Naive thymus-derived CD8-positive, alpha-beta T cell (primary cell): ENCODE measurements at places on chromosomes 3 and 15.
A peak's percentile ranks its signal among the peaks of the same experiment; 100 is the strongest.

DNA sequence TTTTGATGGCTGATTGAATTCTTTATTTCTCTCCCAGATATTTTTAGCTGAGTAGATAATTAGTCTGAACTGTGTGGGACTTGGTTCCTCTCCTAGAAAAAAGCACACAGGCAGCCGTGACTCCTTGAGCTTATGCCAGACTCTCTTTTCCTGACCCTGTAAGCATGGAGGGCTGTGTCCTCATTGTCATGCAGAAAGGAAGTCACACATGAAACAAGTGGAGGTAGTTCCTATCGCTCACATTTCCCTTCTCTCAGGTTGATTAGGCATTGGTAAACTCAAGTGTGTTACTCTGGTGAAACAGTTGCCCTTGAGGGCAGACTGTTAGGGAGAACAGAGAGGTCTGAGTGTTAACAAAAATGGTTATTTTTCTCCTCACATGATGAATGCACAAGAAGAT lies 6.3 kb upstream of the RTP4 start:
- DNase-seq = no peak

- no peak for DNase-seq
Observed at GRCh38 chr15:53808058-53808706, 48.7 kb upstream of the WDR72 start.

DNA sequence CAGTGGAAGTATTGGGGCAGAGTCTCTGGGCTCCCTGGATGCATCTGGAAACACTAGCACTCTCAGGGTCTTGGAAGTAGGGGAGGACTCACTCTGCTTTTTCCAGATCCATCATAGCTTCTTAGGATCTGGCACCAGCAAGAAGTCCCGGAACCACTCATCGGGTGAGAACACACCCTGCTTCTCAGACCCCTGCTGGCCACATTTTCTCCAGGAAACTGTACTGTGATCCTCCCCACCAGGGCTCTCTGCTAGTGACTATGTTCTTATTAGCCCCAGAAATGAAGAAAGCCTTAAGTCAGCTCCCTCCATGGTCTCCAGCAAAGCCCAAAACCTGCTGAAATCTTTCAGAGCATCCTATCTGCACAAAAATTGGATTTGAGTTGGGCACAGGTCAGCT lies 197.3 kb upstream of the GADL1 start:
- no peak for DNase-seq

- DNase-seq = no peak
Observed at GRCh38 chr15:65916664-65917406, 47.5 kb downstream of the RAB11A start.

DNA sequence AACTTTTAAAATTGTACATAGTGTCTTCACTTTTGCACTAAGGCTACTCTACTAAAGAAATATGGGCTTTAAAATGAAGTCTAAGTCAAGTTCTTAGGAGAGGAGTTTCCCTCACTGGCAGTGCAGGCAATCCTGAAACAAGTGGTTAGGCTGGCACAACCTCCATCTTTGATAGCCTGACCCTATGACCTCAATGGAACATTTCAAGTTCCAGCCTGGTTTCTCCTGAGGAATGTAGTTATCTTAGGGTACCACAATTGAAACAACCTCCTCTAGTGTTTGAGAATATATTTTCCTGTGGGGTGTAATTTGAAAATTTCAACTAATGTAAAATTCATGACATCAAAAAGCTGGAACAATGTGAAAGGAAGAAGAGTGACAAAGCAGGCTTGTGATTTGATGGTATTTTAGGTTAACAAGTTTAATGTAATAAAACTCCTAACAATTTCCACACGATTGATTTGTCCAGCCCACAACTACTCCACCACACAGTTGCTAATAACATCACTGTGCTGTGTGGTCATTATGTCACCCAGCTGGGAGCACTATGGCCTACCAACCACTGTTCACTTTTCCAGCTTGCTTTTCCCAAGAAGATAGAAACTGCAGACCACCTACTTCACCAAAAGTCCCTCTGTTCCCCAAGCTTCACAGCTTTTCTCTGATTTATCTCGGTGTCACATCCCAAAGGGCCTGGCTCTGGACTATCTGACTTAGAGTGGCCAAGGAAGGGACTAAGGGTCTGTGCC lies 1.8 kb downstream of the WWTR1 start:
- no peak for DNase-seq

DNA sequence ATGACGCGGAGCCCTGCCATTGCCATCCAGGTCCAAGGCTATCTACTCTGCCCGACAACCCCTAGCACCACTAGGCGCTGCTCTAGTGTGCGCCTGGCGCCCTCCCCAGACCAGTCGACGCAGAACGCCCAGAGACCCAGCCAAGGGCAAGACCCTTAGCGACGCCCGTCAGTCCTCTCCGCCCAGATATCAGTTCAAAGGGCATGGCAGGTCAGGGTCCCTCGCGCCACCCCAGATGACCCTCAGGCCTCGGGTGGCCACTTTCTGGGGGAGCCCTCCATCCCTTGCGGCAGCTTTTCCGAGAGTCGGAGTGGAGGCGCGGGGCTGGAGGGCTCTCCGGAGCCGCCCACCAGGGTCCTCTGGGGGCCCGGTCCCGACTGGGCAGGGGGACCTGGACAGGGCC lies 371 bp upstream of the CLSTN2 start:
- no peak for DNase-seq

- no peak for DNase-seq
Observed at GRCh38 chr3:162492446-162493081, 996.0 kb downstream of the OTOL1 start.

DNA sequence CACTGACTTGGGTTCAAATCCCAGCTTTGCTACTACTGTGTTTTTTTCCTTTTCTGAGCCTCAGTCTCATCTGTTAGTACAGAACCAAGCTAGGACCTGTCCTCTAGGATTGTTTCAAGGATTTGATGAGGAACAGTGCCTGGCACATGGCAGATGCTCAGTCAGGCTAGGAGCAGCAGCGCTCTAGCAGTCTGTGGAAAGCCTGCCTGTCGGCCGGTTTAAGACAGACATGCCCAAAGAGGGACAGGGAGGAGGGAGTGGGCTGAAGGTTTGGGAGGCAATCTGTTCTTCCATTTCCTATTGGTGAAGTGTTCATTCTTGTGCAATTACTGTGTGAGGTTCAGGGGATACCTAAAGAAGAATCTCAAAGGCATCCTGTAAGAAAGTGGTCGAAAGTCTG lies 35.1 kb upstream of the RGMA start:
- DNase-seq = no peak

DNA sequence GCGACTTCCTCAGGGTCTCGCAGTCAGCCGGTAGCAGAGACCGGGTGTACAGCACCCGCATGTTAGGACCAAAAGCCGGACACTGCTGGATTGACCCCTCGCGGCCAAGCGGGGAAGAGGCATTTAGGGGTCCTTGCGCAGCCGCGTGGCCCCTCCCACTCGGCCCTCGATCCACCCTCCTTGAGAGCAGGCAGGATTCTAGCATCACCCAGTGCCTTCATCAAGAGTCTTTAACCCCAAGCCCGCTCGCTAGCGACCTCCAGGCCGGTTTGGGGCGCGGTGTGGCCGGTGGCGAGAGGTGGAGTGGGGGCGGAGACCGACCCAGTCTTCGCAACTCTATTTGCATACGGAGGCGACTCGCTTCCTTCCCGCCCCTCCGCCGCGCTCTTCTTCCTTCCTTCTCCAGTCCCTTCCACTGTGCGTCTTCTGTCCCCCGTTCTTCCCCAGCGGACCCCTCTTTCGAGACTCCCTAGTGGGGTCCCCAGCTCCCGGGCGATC lies at the start of gene ST6GAL1:
ST6GAL1 (plus strand) TSS at position 384 of the 498 bp plus-strand sequence. CDS start 112,178 bp downstream, outside the sequence.
- DNase-seq = peak; percentile 63

DNA sequence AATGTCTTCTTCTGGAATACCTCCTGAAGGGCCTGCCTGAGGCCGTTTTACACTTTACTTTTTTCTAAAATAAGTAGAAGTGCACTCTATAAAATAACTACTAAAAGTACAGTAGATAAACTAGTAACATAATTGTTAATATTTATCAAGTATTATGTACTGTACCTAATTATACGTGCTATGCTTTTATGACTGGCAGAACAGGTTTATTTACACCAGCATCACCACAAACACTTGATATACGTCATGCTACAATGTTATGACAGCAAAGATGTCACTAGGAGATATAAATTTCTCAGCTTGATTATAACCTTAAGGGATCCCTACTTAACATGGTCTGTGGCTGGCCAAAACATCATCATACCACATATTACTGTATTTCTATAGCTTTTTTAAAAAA lies 29.4 kb downstream of the DLG1 start:
- DNase-seq = no peak

GRCh38 chr15:36925653-36926426 lies 174.5 kb downstream of the MEIS2 start:
- no peak for DNase-seq

GRCh38 chr15:65115086-65115485 lies at the start of gene UBAP1L:
Gene UBAP1L, minus strand, starts transcription at chr15:65115200. Its CDS starts 8,985 bp downstream, at chr15:65106215.
- no peak for DNase-seq

- no peak for DNase-seq
Observed at GRCh38 chr15:61116825-61117224, 112.3 kb downstream of the RORA start.
